ENCODE measurements at places on chromosomes 5 and 9.

DNA sequence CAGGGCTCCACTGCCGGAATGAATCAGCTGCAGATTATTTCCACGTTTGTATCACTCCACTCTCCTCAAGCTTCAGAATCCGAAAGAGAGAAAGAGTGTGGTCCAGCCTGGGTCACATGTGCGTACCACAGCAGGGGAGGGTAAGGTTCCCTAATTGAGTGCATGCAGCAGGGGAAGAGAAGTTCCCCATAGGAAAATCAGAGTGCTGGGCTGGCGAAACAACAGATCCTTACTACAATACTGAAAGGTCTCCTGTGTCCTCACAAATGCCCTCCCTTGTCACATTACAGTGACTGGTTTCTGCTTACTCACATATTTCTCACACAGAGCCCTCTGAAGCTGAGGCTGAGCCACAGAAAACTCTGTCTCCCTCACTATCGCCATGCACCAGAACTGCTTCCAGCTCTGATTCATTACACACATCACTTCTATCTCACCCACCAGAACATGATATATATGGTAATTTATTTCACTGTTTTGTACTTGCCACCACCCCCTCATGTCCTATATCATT is 532.2 kb upstream of the TUSC1 start:
- H3K4me1 ChIP-seq: no peaks in the 10 kb centered on the region
- no peaks in the 10 kb centered on the region for H3K36me3 ChIP-seq
- no peak overlapping the region for H3K4me3 ChIP-seq
- H3K27ac ChIP-seq: no peak overlapping the region
- DNase-seq: no peak

GRCh38 chr5:94485067-94485466 is 133.3 kb downstream of the KIAA0825 start:
- DNase-seq: no peak
- H3K27me3 ChIP-seq: no peaks in the 10 kb centered on the region
- no peak overlapping the region for H3K4me3 ChIP-seq
- no peak overlapping the region for H3K27ac ChIP-seq
- no peaks in the 10 kb centered on the region for H3K4me1 ChIP-seq

DNA sequence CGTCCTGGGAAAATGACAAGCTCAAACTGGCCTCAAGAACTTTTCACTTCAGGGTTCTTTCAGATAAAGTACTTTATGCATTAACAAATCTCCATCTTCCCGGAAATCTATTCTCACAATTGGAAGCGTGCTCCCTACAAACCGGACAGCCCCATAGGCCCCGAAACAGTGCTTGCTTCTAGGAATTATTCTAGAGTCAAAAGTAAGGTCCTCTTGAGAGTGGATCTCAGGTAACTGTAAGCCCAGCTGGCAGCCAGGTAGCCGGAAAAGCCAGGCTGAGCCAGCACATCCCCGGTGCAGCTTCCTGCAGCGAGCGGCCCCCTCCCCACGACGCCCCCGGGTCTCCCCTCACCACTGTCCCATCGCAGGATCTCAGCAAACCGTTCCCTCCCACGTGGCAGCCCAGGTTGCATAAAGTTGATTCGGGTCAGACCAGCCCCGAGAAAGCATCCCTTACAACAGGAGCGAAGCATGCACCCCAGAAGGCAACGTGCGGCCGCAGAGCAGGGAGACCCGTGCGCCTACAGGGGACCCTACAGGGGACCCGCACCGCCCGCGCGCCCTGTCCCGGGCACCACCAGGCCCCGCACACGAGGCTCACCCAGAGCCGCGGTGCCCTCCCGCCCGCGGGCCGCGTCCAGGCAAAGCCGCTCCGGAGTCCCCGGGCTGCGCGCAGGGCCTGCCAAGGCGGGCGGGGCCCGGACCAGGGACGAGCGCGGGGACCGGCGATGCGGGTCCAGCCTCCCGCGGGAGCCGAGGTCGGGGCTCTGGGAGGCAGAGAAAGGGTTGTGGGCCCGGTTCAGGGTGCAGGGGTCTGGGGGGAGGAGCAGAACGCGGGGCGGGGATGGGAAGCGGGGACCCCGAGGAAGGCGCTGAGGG is 920 bp downstream of the LPCAT1 start:
- H3K36me3 ChIP-seq: peaks cover 22% of the 10 kb centered on the region
- H3K4me3 ChIP-seq: peak overlapping the region; percentile 88
- peak overlapping the region; percentile 81 for H3K27ac ChIP-seq
- H3K27me3 ChIP-seq: no peaks in the 10 kb centered on the region
- DNase-seq: no peak

DNA sequence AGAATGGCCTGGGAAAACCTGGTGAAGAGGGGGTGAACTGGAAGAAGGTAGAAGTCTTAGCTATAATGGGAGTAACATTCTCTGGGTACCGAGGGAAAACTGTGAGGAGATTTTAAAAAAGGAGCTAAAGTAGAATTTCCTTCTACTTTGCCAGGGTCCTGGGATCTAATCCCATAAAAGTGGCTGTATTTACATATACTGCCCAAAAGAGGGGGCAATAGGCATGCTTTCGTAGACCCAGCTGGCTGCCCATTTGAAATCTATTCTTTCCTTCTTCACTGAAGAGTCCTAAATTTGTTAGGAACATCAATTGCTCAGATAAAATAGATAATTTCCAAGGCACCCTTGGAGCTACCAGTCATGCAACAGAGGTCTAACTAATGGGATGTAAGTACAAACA is 159.2 kb downstream of the CDC42SE2 start:
- H3K4me3 ChIP-seq: no peak overlapping the region
- no peak for DNase-seq
- peak overlapping the region; percentile 64 for H3K27ac ChIP-seq

DNA sequence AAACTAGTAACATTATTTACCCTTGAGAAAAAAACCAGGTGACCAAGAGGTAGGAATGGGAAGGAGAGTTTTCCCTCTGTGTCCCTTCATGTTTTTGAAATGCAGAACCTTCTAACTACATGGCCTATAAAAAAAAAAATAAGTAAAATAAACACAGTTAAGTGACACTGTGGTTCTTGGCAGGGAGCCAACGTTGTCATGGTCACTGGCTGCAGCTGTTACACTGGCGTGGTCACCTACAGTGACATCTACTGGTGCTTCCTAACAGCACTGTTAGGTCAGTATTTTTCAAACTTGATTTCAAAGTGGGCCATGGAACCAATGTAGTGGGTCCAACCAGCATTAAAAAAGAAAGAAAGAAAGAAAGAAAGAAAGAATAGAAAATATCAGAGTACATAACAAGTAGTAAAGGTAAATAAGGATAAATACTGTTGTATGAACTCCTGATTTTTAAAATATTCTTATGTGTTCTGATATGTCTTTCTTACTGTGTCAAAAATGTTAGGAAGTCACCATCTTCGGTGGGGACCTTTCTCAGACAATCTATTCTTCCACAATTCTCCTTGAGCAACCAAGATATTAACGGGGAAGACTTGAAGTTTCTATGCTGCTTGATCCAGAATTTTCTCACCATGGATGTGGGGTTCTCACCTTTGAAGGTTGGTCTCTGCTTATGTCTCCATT is 59.1 kb upstream of the PJA2 start:
- no peaks in the 10 kb centered on the region for H3K27me3 ChIP-seq
- no peak overlapping the region for H3K27ac ChIP-seq
- H3K4me1 ChIP-seq: peaks cover 4% of the 10 kb centered on the region

DNA sequence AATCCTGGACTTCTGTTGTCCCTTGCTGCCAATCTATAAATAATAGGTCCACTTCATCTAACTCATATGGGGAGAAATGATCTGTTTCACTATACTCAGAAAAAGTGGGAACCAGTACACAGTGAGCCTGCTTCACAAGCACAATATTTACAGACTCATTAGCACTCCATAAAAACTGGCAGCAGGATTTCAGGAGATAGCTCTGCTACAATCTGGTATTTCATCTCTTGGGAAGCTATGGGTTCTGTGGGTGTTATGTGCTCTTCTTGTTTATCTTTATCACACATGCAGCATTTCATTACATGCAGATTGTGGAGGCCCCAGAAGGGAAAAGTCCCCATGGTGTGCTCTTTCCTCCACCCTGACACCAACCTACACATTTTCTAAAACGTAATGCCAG is 33.2 kb downstream of the UGT3A2 start:
- no peak for DNase-seq
- no peaks in the 10 kb centered on the region for H3K27me3 ChIP-seq
- H3K4me3 ChIP-seq: no peak overlapping the region
- no peak overlapping the region for H3K27ac ChIP-seq
- H3K36me3 ChIP-seq: no peaks in the 10 kb centered on the region
- H3K4me1 ChIP-seq: no peaks in the 10 kb centered on the region

GRCh38 chr5:172315587-172316493 is 32.3 kb upstream of the UBTD2 start:
- no peak overlapping the region for H3K27ac ChIP-seq
- no peak overlapping the region for H3K4me3 ChIP-seq
- H3K4me1 ChIP-seq: no peaks in the 10 kb centered on the region
- H3K36me3 ChIP-seq: no peaks in the 10 kb centered on the region
